Glomerular endothelial cell (primary cell): ENCODE measurements at places on chromosomes 2 and 18. TPM values are rescaled to one million over a fixed set of nuclear protein-coding genes. Genes with fewer than 3 reads are reported as not detected.

SPP2 gene
- not detected in 2 replicates for total RNA-seq

PROC gene
- total RNA-seq = not detected in 2 replicates

PLCL1 gene
- total RNA-seq = 5.0 and 5.3 TPM in 2 replicates

- DNase-seq = no peak
Measured at GRCh38 chr2:241289053-241289452, 26.4 kb downstream of the HDLBP start.

- no peak for DNase-seq
Measured at GRCh38 chr2:75211266-75211770, 12.0 kb upstream of the TACR1 start.

GRCh38 chr2:25692143-25692542, 18.8 kb upstream of the DTNB start:
- no peak for DNase-seq

DNA sequence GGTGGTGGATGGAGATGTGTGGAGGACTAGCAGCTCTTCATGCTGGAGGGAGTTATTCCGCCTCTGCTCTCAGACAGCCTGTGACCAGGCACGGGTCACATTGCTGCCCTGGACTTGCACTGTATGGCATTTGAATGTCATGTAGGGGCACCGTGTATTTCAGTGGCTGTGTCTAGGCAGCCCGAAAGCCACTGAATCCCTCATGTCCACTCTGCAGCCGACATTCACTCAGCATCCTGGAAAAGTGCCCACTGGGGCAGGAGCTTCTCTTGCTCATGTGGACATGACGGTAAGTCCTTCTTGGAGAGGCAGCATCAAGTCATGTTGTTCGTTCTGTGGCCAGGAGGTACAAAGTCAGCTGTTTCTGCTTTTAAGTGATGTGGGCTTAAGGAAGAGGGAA, 127.9 kb downstream of the SH3RF3 start:
- no peak for DNase-seq
